ENCODE measurements at places on chromosomes 11 and 22.

GRCh38 chr22:43315687-43316217 is 27.4 kb downstream of the SCUBE1 start:
- no peaks in the 10 kb centered on the region for H3K36me3 ChIP-seq
- no peak for DNase-seq
- H3K27ac ChIP-seq: no peak overlapping the region
- no peaks in the 10 kb centered on the region for H3K4me1 ChIP-seq

DNA sequence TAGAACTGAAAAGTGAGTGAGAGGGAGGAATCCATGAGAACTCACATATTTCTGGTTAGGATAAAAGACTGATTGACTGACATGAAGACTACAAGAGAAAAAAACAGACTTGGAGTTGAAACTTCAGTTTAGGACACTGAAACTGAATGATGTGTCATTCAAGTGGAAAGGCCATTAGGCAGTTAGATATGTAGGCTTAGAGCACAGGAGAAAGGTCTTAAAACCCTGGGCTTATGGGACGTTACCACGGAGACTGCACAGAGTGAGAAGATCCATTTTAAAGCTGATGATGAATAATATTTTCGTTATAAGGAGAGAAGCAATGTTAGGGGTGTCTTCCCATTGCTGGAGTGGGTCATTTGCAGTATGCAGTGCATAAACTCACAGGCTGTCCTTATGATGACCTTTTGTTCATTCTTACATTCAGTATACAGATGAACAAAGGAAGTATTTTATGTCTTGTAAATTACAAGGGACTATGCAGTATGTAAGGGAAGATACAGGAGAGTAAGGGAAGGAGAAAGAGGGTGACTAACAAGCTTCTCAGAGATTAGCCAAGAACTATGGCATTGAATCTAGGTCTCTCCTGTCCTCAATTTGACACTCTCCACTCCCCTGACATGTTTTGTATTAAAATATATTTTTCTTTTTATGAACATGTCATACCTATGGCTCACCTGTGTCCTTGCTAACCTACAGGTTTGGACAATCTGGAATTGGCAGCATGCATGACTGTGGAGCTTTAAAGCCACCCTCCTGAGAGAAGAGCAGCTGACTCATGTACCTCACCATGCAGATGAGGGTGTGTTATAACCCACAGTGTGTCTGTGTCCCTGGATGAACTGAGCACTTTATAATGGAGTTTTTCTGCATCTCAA is 63.7 kb downstream of the MAML2 start:
- peaks cover 40% of the 10 kb centered on the region for H3K4me1 ChIP-seq
- DNase-seq: no peak
- no peak overlapping the region for H3K4me3 ChIP-seq
- H3K36me3 ChIP-seq: peaks cover 7% of the 10 kb centered on the region
- no peak overlapping the region for H3K27ac ChIP-seq

DNA sequence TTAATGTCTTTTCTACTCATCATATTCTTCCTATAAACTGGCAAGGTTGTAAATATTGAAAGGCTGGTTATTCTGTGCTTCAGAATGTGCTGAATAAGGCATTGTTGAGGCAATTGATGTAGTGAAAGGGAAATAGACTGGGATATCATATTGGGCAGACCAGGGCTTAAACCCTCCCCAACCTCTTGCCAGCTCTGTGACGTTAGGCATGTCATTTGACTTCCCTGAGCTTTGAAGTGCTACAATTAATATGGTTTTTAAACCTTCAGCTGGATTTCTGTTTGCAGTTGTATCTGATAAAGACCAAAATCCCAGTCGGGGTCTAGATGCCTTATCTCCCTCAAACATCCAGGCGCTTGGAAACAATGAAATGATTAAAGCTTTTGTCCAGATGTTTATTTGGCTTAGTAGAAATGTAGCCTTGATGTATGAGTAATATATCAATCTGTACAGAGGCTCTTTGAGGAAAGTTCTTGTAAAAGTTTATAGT is 208.1 kb downstream of the DBX1 start:
- peaks cover 6% of the 10 kb centered on the region for H3K4me1 ChIP-seq
- no peak overlapping the region for H3K4me3 ChIP-seq
- H3K36me3 ChIP-seq: no peaks in the 10 kb centered on the region
- DNase-seq: no peak
- peaks cover 14% of the 10 kb centered on the region for H3K27me3 ChIP-seq

GRCh38 chr11:28296426-28296825 is 188.2 kb downstream of the METTL15 start:
- no peaks in the 10 kb centered on the region for H3K27me3 ChIP-seq
- DNase-seq: no peak
- H3K36me3 ChIP-seq: peaks cover 14% of the 10 kb centered on the region

DNA sequence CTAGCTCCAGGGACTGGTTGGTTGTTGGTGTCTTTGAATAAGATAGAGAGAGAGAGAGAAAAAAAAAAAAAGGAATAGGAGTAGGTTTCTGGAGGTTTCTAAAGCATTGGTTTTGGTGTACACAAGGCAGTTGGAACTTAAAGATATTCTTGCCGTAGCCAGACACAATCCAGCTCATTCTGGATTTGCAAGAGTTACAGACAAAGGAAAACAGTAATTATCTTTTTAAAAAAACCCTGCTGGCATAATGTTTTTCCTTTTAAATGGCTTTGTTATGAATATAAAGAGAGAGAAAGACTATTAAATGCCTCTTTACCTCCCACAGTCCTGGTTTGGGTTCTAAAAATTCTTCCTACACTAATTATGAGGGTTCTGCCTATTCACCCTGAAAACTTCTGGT is 120.4 kb upstream of the RAG2 start:
- peaks cover 2% of the 10 kb centered on the region for H3K27me3 ChIP-seq
- H3K27ac ChIP-seq: no peak overlapping the region
- H3K4me3 ChIP-seq: no peak overlapping the region
- DNase-seq: no peak

DNA sequence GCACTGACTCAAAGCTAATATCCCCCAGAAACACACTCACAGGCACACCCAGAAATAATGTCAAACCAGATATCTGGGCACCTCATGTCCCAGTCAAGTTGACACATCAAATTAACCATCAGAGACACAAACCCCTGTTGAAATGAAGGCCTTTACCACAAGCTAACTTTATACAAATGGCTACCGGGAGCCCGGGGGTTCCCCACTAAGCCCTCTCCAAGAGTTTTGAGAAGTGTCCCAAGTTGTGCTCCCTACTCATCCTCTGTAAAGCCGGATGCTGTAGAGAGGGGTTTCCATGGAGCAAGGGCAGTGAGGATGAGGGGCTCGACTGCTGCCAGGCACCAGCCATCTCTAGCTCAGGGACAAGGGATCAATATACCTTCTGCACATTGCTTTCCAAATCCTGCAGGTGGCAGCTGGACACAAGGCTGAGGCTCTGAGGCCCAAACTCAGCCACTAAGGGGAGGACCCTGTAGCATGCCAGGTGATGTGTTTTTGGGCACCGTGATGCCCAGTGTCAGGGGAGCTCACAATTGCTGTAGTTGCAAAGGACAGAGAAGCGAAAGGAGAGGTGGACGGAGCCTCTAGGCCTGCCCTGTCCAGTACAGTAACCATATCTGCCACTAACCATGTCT is 145.7 kb downstream of the TTC17 start:
- peaks cover 6% of the 10 kb centered on the region for H3K27me3 ChIP-seq
- no peak overlapping the region for H3K27ac ChIP-seq
- H3K4me3 ChIP-seq: no peak overlapping the region
- H3K36me3 ChIP-seq: no peaks in the 10 kb centered on the region
- peaks cover 18% of the 10 kb centered on the region for H3K4me1 ChIP-seq
- no peak for DNase-seq

All from activated T-helper 1 cell treated with anti-CD3 and anti-CD28 coated beads, Interleukin-12 subunit alpha, Interleukin-12 subunit beta, Interleukin-2, Interleukin-4 antibody, amounts not matched to agents 30 ng/mL and 10 ng/mL and 1 ng/mL, durations not matched to agents 14 hours and 24 hours and 36 hours (primary cell).